T follicular helper cell (primary cell): ENCODE measurements at places on chromosomes 16 and 17.

DNA sequence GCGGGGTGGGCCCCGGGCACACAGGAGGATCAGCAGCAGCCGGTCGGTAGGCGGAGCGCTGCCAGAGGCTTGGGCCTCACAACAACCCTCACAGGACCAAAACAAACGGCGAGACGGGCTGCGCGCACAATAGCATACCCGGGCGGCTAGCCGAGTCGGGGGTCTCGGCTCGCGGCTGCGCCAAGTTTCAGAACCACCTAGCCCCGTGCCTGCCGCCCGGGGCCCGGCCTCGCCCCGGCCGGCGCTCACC is 732 bp downstream of the ULK2 start:
- peak; percentile 4 for DNase-seq

DNA sequence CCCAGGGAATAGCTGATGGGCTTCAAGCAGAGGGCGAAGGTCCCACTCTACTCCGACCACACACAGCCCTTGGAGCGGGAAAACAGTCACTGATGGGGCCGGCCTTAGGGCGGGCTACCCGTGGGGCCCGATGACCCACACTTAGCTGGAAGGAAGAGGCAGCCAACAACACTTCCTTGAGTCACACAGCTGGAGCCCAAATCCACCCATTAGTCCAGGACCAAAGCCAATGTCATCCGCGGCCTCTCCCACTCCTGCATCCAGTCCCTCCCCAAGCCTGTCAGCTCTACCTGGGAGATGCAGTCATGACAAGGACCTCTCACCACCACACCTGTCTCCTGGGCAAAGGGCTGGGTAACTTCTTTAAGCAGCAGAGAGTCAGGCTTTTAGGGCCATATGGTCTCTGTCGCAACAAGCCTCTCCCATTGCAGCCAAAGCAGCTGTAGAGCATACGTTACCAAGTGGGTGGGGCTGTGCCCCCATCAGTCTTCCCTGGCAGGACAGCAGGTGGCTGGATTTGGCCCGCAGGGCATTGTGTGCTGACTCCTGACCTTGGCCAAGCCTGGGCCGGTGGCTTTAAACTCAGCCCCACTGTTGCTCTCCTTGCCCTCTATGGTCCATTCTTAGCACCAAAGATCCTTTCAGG is 110.7 kb downstream of the SOCS1 start:
- no peak for DNase-seq

DNA sequence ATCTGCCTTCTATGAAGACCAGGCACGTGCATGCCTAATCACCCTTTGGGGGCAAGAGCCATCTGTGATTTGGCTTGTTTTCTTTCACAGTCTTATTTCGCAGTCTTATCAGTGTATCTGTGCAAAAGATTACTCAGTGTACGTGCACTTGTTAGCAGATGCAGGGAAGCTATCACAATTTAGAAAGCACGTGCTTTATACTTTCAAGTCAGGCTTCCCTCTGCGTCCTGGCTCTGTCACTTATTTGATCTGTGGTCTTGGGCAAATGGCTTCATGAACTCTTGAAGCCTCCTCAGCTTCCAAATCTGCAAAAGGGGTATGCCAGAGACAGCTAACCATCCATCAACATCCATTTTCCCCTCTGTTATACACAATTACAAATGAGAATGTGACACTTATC is 246.4 kb downstream of the XYLT1 start:
- no peak for DNase-seq

- DNase-seq: no peak
Observed at GRCh38 chr17:10797476-10798328, 6.2 kb downstream of the TMEM238L start.

DNA sequence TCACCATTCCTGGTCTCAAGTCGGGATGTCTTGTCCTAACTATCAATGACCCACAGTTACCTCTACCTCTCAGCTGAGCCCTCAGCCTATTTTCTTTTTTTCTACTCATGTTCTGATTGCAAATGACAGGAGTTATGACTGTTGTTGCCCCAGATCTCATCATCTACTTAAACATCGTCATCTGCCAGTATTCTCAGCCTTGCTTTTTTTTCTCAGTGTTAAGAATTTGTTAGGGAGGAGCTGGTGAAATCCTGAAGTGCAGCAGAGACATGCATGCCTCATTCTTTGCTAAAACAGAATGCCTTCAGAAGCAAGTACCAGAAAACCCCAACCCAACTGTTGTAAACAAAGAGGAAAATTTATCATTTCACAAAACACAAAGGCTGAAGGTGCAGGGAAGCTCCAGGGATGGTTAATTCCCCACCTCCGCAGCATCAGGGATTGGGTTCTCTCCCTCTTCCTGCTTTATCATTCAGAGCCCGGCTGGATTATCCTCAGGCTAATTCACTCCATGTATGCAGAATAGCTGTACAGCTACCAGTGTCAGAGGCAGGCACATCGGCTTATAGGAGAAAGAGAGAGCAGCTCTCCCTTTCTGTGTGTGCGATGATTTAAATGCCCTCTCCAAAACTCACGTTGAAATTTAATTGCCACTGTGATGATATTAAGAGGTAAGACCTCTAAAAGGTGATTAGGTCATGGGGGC is 540.8 kb upstream of the HSBP1 start:
- no peak for DNase-seq

- DNase-seq: no peak
Observed at GRCh38 chr17:80989586-80989913, 2.1 kb upstream of the CHMP6 start.

GRCh38 chr17:19464031-19465026 is 53.3 kb downstream of the RNF112 start:
- DNase-seq: no peak

- DNase-seq: no peak
Observed at GRCh38 chr16:84193480-84193879, 2.5 kb downstream of the ADAD2 start.

- DNase-seq: no peak
Observed at GRCh38 chr16:10972108-10972818, 27.9 kb downstream of the CLEC16A start.

- no peak for DNase-seq
Observed at GRCh38 chr16:86854058-86854621, 275.8 kb downstream of the FOXL1 start.

GRCh38 chr17:78705071-78705470 is 77.0 kb downstream of the CYTH1 start:
- no peak for DNase-seq

DNA sequence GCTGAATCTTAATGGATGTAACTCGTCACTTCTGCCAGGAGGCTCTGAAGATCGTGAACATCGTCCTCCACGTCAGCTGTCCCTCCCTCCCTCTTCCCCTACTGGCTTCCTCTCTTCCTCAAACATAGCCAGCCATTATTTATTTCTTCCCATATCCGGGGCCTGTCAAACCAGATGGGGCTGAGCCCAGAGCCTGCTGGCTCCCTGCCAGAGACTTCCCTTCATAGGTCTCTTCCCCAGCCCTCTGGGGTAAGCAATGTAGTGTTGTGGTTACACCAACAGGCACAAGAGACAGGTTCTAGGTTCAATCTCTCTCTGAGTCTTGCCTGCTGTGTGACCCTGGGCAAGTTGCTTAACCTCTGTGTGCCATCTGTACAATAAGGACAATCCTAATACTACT is 40.1 kb upstream of the ZFP90 start:
- DNase-seq: no peak

DNA sequence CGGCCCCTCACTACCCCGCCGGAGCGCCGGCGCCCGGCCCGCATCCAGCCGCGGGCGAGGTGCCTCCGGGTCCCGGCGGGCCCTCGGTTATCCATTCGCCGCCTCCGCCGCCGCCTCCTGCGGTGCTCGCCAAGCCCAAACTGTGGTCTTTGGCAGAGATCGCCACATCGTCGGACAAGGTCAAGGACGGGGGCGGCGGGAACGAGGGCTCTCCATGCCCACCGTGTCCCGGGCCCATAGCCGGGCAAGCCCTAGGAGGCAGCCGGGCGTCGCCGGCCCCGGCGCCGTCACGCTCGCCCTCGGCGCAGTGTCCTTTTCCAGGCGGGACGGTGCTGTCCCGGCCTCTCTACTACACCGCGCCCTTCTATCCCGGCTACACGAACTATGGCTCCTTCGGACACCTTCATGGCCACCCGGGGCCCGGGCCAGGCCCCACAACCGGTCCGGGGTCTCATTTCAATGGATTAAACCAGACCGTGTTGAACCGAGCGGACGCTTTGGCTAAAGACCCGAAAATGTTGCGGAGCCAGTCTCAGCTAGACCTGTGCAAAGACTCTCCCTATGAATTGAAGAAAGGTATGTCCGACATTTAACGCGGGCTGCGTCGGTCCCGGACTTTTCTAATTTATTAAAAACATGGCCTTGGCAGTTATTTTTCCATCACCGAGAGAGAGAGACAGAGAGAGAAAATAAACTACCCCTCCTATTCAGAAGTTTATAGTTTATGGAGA is 2.8 kb downstream of the IRX5 start:
- DNase-seq: no peak

GRCh38 chr17:65400701-65401100 is 160.7 kb downstream of the AXIN2 start:
- no peak for DNase-seq

GRCh38 chr17:57819285-57819684 is 30.6 kb downstream of the MRPS23 start:
- no peak for DNase-seq

DNA sequence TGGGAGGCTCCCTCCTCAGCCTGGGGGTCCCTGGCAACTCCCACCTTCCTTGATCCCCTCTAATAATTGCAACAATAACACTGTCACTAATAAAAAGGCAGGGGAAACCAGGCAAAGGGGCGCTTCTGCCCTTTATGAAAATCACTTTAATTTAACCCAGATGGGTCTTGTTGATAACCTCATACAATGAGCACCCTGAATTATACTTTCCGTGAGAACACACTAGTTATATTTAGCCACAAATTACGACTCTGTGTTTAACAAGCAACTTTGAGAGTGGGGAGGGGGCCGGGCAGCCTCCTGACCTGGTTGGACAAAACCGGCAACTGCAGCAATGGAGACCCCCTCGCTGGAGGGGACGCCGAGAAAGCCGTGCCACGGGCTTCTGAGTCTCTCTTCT is 5.7 kb upstream of the BAHCC1 start:
- no peak for DNase-seq

- no peak for DNase-seq
Observed at GRCh38 chr17:74088285-74088933, 115.1 kb upstream of the RPL38 start.

DNA sequence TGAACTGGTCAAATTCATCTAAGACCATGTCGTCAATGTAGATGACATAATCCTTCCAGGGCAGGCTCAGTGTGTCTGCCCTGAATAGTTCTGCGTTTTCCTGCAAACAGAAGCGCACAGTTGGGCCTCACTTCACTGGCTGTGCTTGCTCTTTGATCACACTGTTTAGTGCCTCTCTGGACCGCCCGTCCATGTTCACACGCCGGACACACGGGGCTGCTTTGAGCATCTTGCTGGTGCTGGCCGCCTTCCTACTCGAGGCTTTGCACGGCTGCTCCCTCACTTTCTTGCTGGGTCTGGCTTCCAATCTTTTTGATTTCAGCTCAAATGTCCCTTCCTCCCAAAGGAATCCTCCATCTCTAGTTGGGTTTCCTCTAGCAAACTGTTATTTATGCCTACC is 37.4 kb downstream of the DNAH17 start:
- no peak for DNase-seq

DNA sequence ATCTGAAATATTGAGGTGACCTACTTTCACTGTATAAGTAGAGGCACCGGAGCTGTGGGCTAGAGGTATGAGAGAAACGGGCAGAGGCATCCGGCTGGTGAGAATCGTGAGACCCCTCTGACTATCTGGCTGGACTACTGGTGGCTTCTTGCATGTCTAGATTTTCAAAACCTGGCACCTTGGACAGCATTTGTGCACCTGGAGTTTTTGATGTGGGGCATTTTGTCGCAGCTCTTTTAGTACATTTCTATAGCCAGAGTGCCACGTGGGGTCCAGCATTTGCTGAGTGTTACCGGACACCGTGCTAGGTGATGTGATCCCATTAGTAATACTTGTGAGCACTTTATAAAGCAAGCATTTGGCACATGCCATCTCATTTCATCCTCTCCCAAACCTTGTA is 32.6 kb upstream of the SHISA9 start:
- no peak for DNase-seq

GRCh38 chr17:36127199-36127893 is 23.7 kb downstream of the CCL4 start:
- DNase-seq: no peak

GRCh38 chr16:89904606-89905510 is 13.8 kb upstream of the MC1R start:
- DNase-seq: no peak

GRCh38 chr16:61829631-61830030 is 206.6 kb downstream of the CDH8 start:
- no peak for DNase-seq

GRCh38 chr17:45740553-45741330 is 43.4 kb upstream of the CRHR1 start:
- no peak for DNase-seq

DNA sequence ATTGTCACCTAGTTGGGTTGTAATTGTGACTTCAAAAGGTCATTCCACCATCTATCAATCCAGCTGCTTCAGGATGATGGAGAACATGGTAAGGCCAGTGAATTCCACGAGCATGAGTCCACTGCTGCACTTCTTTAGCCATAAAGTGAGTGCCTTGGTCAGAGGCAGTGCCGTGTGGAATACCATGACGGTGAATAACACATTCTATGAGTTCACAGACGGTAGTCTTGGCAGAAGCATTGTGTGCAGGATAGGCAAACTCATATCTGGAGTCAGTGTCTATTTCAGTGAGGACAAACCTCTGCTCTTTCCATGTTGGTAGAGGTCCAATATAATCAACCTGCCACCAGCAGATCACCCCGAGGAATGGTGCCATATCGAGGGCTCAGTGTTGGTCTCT is 650.9 kb downstream of the KCNJ2 start:
- no peak for DNase-seq

DNA sequence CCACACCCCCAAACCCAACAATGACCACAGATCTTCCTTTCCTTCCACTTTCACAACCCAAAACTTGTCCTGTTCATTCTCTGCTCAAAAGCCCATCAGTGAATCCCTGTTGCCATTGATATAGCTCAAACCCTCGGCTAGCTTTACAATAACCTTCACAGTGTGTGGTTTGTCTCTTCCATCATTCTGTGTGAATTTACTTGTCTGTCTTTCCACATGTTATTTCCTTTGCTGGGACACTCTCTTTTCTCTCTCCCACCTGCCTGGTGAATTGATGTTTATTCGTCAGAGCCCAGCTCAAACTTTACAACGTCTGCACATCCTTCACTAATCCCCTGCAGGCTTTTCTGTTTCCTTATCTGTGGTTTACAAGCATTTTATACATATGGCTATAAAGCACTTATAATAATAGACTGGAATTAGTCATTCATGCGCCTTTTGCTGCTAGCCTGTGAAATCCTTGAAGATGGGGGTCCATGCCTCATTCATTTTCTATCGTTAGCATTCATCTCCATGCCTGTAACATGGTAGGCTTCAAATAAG is 114.4 kb downstream of the CDH13 start:
- no peak for DNase-seq
